ENCODE measurements at places on chromosomes 1 and 21.
A peak's percentile ranks its signal among the peaks of the same experiment; 100 is the strongest.

- no peak for DNase-seq
Observed at GRCh38 chr1:82346141-82346540, 545.4 kb downstream of the ADGRL2 start.

DNA sequence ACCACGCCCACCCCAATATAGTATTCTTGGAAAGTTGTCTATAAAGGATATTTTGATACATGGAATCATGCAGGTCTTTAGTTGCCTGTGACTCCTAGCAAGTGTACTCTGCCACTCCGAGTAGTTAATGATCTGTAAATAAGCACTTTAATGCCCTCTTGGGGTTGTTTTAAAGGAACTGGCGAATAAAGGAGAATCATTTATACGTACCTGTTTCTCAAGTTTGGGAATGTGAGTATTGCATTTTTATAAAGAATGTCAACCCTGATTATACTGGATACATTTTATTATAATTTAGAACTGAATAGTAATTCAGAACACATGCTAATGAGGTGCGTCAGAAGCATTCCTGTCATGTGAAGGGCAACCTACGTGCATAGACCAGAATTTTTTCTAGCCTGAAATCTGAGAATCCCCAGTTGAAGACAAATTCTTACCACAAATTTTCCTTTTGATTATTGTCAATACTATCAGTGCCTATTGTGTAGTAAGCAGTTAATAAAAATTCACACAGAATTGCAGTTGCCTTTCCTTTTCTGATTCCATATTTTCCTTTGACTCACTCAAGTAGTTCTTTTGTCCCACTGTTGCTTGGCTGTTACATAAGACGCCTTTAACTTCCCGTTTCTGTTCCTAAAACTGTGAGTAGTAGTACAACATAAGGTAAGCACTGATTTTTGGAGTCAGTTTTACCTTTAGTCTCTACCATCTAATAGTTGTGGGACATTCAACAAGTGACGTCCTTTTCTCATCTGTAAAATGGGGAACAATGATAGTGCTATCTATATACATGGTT is 5.1 kb downstream of the AHCYL1 start:
- no peak for DNase-seq

GRCh38 chr1:158039380-158039779 is 45.9 kb downstream of the KIRREL1 start:
- DNase-seq: no peak

- no peak for DNase-seq
Observed at GRCh38 chr1:101356604-101357443, 120.0 kb downstream of the S1PR1 start.

- no peak for DNase-seq
Observed at GRCh38 chr1:193707271-193708021, 521.0 kb upstream of the B3GALT2 start.

GRCh38 chr1:68011657-68012375 is 38.6 kb downstream of the DIRAS3 start:
- peak; percentile 37 for DNase-seq

DNA sequence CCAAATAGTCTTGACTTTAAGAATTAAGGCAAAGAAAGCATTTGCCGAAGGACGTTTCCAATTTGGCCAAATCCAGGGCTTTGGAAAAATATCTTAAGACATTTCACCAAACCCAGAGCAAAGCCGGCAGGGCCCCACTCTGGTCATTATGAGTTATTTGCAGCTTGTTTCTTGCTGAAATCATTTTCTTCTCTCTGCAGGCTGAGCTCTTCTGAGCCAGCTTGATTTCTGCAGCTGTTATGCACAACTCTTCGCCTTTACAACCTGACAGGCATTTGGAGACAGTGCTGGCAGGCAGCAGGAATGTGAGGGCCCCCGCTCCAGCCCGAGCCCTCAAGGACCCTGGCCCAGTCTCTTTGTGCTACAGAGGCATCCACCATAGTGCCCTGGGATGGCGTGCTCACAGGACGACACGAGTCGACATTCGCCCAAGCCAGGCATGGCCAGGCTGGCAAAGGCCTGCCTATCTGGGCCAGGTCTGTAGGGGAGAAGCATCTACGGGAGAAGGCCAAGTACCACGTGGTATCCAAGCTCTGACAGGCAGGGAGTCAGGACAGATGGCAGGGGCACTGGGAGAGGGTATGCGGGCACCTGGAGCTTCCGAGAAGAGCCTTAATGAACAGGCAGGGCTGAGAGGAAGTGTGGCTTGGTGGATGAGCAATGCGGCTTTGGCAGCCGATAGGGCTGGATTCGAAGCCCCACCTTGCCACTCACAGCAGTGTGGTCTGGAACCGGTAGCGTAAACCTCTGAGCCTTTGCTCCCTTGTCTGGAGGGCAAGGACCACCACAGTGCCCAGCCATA is 32.3 kb downstream of the SYF2 start:
- DNase-seq: no peak
